ENCODE measurements at places on chromosomes 1 and 21. TPM values are rescaled to one million over a fixed set of nuclear protein-coding genes. Genes with fewer than 3 reads are reported as not detected.

DNA sequence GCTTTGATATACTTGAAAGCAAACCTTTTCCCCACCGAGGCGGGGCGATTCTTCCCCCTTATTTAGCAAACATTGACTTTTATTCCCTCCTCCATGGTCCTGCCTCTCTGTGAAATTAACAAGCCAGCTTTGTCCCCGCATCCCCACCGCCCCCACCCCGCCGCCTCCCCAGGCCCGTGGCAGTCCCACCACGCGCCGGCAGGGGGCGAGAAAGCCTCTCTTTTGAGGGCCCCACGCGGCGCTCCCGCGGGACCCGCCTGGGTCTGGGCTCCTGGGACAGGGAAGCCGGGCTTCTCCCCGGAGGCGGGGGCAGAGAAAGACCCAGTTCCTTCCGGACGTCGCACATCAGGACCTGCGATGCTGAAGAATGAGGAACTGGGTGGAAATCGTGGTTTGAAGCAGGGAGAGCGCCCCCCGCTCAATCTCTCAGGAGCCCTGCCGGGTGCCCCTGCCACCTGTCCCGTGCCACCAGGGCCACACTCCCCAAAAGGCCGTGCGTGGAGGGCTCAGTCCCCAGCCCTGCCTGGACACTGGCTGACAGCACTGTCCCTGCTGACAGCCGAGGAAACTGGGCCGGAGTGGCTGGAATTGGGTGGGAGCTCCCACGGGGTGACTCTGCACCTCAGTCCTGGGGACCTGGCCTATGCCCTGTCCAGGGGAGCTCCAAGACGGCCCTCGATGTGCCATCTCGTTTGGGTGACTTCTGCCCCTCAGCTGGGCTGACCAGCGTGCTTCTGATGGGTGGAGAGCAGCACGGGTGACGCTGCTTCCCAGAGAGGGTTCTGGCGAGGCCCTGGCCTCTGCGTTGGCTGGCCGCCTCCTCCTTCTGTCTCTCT lies 8.6 kb upstream of the ACTRT2 start:
- no peak for DNase-seq

The MROH7 gene
- not detected for total RNA-seq

GRCh38 chr1:29855561-29856160 lies 619.3 kb downstream of the PTPRU start:
- no peak for DNase-seq

GRCh38 chr21:43925096-43925481 lies 60.1 kb downstream of the AGPAT3 start:
- no peak for DNase-seq

GRCh38 chr1:5140962-5141361 lies 486.6 kb downstream of the AJAP1 start:
- no peak for DNase-seq

GRCh38 chr1:175070818-175071217 lies 3.2 kb downstream of the TNN start:
- no peak for DNase-seq

The CRB1 gene
- total RNA-seq: under 0.01 TPM

Measured in IMR-90 (cell line).